Activated naive CD4-positive, alpha-beta T cell (primary cell): ENCODE measurements at places on chromosomes 13 and 19.

GRCh38 chr13:91817250-91817649 lies 418.8 kb downstream of the GPC5 start:
- no peak for DNase-seq

GRCh38 chr19:16262618-16263017 lies 62.0 kb upstream of the KLF2 start:
- DNase-seq, result no peak

- no peak for DNase-seq
Observed at GRCh38 chr19:19860756-19861390, 4.8 kb upstream of the ZNF253 start.

- no peak for DNase-seq
Observed at GRCh38 chr13:49733181-49733951, 42.1 kb upstream of the EBPL start.
